Cortex of kidney (tissue), 1 donor: ENCODE measurements at places on chromosomes 5 and 9.

DNA sequence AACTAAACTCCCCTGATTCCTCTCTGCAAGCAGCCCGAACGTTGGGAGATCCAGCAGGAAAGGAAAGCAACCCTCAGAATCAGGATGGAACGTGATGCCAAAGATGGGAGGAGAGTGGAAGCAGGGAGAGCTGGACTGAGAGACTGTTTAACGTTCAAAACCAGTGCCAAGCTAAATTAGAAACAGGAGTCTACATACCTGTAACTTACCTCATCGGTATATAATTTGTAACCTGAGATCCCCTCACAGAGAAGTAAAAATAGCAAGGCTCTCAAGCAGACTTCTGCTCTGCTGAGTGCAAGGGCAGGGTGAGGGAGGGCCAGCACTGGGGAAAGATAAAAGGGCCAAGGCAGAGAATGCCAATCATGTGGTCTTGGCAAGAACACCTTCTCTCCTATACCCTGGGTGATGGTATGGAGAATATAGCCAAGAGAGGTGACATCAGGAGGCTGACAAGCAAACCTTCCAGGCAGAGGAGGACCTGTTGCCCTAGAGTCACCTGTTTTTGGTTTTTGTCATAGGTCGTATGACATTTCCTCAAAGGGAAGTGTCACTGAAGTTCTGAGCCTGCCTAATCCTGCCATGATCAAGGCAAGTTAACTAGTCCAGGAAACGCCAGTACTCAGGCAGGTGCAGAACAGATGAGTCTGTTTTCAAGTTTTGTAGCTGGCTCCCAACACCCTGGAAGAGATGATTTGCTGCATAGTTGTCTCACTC lies 472.0 kb downstream of the NFIB start:
- no peak for DNase-seq

- no peak for DNase-seq
Measured at GRCh38 chr5:144102361-144102760, 68.1 kb downstream of the YIPF5 start.

DNA sequence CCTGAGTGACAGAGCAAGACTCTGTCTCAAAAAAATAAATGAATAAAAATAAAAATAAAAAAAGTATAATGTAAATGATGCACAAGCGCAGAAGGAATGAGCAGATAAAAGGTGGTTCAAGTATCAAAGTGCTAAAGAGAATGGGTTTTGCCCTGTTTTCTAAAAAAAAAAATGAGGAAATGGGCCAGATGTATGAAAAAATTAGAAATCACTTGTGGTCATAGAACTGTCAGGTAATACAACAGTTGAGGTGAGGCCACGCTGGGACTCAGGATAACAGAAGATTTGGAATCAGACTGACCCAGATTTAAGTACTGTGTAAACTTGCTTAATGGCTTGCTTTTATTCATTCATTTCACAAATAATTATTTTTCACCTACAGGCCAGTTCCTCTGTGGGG lies 69.8 kb downstream of the MAPKAP1 start:
- no peak for DNase-seq

DNA sequence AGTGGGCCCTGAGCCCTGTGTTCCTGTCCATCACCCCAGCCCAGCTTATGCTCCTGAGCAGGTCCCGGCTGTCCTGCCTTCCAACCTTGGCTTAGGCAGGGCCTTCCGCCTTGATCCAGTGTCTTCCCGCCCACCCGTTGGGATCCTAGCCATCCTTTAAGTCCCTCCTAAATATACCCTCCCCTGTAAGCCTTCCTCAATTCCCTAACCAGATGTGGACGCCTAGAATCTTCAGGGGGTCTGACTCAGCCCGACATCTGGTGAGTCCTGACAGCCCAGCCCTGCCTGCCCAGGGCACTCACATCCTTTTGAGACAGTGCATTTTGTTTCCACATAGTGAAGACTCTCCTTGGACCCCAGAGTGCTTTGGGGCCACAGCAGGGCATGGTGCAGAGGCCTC lies 23.7 kb downstream of the SLC6A7 start:
- no peak for DNase-seq

GRCh38 chr5:31268686-31269085 lies 75.2 kb downstream of the CDH6 start:
- no peak for DNase-seq

GRCh38 chr9:4788703-4789102 lies 4.0 kb upstream of the RCL1 start:
- DNase-seq: no peak

- DNase-seq: no peak
Measured at GRCh38 chr5:93998951-93999455, 257.6 kb upstream of the POU5F2 start.

DNA sequence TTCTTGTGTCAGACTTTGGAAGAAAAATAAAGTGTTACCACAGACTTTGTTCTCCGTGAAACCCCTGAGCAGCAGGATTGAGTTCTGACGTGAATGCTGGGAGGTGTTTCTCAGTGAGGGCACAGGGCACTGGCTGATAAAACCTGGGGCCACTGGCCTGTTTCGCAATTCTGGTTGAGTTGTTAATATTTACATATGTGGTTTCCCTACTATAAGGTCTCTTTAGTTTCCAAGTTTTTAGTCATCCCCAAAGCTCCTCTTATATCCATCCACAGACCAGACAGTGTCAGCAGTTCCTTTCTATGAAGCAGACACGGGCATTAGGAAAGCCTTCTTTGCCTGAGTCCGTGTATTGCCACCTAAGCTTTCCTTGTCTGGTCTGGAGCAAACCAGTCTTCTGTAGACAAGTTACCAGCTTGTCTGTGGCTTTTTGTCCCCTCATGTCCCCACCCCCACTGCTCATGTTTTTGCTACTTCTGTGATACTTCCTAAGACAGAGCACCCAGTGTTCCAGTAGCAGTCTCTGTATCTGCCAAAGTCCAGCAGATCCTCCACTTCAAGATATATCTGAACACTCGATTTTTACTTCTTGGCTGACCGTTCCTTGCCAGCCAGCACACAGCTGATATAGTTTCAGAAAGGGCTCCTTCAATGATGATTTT lies 42.0 kb downstream of the ACO1 start:
- DNase-seq: no peak

- no peak for DNase-seq
Measured at GRCh38 chr9:97528529-97529230, 27.2 kb downstream of the TMOD1 start.

GRCh38 chr5:151083081-151083676 lies 2.3 kb upstream of the TNIP1 start:
- DNase-seq: no peak

DNA sequence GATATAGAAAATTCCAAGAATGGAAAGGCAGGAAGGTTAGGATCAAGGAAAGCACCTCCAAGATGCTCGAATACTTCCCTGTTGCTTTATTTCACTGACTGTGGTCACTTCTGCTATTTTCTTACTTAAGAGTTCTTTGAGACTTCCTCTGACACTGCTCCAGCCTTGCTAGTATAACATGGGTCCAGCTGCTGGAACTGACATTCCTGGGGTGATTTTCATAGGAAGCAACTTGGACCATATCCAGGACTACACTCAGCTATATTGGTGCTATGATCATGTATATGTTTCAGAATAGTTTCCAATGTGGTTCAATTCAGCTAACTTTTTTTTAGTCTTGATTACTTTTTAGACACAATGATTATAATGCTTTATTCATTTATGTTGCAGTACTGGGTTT lies 81.6 kb upstream of the CKMT2 start:
- DNase-seq: no peak

- DNase-seq: no peak
Measured at GRCh38 chr5:170305646-170306025, 8.1 kb upstream of the LCP2 start.

GRCh38 chr5:113371721-113372196 lies 63.0 kb downstream of the TSSK1B start:
- DNase-seq: no peak

- DNase-seq: no peak
Measured at GRCh38 chr5:1449081-1449630, 3.9 kb upstream of the SLC6A3 start.

DNA sequence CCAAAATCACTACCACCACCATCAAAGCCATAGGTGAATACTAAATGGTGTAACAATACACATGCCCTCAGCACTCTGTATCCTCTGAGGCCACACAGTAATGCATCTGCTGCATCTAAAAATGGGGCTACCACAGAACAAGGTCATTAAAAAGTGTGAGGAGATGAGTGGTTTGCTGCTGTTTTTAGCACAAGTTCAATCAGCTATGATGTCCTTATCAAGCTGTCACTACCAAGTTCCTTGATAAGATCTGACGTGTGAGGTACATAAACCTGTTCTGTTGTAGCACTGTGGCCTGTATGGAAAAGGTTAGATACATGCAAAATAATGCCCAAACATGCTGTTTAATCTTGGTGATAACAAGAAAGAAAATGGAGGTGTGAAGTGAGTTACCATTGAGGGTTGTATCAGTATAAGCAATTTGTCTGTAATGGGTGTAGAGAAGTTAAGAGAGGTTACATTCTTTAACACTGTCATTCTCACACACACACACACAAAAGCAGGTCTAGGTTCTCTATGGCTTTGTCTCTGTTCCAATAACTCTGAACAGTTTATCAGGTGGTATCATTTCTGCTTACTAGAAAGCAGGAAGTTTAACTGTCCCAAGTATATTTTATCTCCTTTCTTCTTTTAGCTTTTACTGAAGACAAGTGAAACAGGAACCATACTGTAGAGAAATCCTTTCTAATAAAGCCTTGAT lies 252.9 kb downstream of the CWC27 start:
- no peak for DNase-seq

DNA sequence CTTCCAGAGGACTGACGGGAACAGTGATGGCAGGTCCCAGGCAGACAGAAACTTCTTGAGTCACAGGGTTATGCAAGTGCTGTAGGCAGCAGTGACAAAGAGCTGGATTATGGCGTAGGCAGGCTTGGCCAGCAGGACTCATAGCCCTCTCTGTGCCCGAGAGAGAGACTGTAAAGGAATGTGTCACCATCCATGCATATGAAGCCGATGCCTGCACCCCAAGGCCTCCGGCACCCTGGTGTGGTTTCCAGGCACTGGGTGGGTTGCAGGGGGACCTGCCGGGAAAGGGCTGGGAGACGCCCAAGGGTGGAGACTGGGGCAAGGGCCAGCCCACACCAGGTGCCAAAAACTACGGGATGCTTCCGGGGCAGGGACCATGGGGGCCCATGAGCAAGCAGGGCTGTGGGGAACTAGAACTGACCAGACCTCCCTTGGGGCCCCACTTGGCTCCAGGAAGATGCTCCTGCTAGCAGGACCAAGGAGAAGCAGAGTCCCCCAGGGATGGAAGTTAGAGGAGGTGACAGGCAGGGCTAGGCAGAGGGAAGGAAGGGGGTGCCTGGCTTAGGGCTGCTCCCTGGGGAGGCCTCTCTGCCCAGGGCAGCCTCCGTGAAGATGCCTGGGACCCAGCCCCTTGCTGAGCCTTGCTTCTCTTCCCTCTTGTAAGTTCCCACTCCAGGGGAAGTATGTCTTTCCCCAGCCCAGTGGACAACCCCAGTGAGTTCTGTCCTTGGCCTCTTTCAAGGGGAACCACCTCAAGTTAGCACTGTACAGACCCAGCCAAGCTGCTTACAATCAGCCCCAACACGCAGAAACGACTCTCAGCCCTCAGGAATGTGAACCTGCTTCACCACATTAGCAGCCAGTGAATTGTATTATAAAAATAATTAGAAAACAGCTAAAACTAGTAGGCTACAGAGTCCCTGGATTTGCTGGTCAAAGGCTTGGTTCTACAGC lies 10.5 kb upstream of the IPPK start:
- DNase-seq: no peak

DNA sequence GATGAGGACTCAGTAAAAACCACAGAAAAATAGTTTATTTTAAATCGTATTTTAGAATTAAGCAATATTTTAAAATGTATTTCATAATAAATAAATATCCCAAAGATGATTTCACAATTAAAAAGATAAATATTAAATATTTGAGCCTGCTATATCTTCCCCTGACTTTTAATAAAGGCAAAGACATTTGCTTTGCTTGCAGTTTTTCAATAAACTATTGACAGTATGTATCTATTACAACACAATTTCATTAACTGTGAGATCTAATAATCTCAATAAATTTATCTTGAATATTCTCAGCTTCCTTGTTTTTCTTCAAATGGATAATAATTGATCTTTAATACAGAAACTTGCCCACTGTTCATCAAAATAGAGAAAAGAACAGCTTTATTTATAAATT lies 186.2 kb upstream of the TARS1 start:
- DNase-seq: no peak

DNA sequence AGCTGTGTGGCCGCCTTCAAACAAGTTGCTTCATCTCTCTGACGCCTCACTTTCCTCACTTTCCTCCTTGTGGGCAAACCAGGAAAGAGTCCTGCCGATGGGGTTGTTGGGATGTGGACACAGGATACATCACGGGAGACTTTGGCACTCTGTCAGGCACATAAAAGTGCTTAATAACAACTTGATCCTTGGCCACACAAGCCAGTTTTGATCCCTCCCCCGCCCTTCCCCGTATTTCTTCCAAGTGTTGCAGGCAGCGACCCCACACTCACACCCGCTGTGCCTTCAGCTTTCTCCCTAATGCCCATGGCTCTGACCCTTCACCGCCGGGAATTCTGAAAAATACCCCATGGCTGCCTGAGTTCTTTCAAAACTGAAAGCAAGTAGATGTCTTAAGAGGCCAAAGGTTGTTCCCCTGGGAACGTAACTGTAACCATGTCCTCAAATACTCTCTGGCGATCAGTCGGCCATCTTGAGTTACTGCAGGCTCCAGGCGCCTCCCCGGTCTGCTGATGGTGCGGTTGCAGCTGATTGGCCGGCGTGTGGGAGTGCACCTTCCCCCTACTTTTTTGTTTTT lies 59.8 kb downstream of the ARHGEF37 start:
- DNase-seq: no peak

DNA sequence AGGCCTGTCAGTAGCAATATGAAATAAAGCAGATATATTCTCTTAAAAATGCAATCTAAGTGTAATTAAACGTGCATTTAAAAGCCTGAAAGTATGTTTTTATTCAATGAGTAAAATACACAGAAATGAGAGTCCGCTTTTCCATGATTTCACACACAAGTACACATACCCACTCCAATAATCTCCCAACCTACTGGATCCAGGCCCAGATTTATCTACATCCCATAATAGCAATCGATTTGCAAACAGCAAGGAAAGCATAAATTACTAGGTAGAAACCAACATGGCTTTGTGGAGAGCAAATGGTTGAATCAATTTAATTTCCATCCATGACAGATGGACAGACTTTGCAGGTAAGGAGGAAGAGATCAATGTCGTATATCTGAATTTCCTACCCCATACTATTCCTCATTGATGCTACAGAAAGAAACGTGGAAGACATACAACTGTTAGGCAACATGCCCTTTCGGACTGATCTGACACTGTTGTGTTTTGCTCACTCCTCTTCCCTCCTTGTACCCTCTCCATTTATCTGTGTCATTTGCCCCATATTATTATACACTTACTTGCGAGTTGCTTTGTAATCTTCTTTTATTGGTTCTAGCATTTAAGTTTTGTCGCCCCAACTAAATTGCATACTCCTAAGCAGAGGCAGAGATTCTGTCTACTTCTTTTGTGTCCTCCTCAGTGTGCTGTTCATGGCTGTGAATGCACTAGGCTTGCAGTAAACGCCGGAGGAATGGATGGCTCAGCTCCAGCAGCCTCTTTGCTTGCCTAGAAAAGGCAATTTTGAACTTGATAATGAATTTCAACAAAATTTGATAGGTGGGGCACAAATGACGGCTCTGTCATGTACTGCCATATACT lies 133.6 kb downstream of the NFIB start:
- no peak for DNase-seq

- DNase-seq: no peak
Measured at GRCh38 chr5:132445640-132445923, 45.0 kb downstream of the IRF1 start.

GRCh38 chr9:124868511-124869465 lies 6.9 kb downstream of the ARPC5L start:
- DNase-seq: peak; percentile 56

- no peak for DNase-seq
Measured at GRCh38 chr5:74589204-74590056, 51.1 kb downstream of the ENC1 start.
